Activated CD8-positive, alpha-beta memory T cell treated with anti-CD3 and anti-CD28 coated beads, Interleukin-2, amount 10 ng/mL, durations not matched to agents 7 days and 5 days (primary cell): ENCODE measurements at places on chromosomes 12 and 14.

DNA sequence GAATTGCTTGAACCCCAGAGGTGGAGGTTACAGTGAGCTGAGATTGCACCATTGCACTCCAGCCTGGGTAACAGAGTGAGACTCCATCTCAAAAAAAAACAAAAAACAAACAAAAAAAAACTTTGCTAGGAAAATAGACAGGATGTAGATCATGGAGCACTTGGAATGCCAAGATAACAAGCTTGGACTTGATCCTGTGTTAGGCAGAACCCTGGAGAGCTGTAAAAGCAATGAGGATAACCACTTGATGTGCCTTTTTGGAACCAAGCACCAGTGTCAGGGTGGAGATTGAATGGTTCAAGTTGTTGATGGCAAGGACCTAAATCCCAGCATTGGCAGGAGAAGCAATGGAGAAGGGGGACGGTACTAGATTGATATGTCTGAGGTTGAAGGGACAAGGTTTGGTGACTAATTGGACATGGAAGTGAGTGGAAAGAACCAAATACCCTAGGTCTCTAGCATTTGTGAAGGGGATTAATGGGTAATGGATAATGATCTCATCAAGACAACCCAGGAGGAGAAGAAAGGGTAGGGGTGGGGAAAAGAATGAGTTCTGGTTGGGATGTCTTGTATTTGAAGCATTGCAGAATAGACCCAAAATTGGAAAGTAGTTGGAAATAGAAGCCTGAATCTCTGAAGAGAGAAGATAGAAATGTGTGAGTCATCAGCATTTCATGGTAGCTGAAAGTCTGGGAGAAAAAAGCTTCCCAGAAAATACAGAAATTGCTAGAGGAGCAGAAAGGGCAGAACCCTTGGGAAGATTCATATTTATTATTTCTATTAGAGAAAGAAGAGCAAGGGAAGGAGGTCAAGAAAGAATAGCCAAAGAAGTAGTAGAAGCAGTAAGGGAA is 176.7 kb downstream of the NUAK1 start:
- no peak for DNase-seq

DNA sequence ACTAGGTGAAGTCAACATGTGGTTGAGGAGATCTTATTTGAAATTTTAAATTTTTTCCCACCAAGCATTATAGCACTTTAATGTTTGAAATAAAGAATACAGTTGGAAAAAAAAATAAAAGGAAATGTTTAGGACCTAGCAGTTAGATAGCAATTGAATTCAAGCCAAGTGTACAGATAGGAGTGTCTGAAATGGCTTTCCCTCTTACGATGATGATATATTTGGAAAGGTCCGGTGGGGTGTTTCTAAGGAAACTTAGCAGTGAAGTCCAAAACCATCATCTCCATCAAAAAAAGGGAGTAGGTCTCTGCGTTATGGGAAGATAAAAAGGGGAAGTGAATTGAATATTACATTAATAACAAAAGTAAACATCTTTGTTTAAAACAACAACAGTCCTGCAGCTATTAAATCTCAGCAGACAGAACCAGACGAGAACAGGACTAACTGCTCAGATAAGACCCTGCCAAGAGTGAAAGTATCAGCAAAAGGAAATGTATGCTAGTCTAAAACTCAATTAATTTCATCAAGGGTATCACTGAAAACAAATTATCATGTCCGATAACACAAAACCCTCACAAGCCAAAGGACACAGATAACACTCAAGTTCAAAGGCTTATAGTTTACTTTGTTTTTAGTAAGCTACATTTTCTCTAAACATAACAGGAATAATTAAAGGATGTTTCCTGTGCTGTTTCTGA is 242.0 kb downstream of the BMP4 start:
- DNase-seq: no peak

- DNase-seq: no peak
These were observed 34.2 kb upstream of the PRMT8 start for GRCh38 chr12:3456809-3457208.

GRCh38 chr12:126157575-126157966 is 1092.3 kb downstream of the AACS start:
- no peak for DNase-seq

DNA sequence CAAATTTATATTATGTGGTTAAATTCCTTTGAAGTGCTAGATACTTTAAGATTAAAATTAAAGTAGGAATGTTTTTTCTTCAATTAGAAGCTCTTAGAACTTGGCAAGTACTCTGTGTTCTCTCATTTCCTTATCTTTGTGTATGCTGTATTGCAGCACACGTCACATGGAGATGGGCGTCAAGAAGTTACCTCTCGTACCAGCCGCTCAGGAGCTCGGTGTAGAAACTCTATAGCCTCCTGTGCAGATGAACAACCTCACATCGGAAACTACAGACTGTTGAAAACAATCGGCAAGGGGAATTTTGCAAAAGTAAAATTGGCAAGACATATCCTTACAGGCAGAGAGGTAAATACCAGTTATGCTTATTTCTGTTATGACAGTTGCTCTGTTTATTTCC is 19.7 kb downstream of the MARK3 start:
- no peak for DNase-seq

- DNase-seq: no peak
These were observed 20.7 kb upstream of the NEK9 start for GRCh38 chr14:75147423-75148071.

DNA sequence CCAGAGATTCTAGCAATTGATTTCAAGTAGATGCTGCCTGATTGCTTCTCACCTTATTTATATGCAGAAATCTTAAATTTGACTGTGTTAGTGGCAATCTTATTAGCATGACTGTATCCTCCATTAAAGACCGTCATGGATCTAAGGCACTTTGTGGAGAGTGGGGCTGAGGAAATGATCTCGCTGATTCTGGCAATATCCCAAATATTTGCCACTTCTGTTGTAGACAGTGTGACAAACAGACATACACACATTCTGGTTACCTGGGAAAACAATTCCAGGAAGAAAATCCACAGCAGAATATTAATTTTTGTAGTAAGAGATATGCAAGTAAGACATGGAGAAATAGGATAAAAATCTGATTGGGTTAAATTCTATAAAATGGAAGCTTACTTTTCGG is 269.0 kb upstream of the G2E3 start:
- no peak for DNase-seq

DNA sequence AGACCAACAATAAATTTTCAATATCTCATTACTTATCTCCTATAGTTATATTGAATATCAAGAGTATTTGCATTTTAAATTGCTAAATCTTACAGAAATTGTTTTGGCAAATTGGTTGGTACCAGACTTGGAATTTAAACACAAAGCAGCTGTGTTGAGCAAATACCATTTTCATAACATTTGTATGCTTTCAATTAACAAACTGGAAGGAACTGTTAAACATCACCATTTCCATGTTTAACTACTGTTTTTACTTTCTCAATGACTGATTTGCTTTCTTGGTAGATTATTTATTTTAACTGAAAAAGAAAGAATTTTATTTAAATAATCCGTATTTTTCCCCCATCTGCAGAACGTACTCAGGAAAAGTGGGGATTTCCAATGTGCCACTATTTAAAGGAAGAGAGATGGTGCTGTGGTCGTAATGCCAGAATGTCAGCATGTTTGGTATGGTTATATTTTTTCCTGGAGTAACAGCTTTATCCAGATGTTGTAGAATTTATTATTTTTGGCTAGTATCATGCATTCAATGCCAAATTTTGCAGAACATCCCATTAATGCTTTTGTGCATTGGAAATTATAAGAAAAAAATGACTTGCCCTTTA is 72.3 kb downstream of the METTL25 start:
- DNase-seq: no peak

GRCh38 chr14:63616015-63616414 is 25.7 kb downstream of the WDR89 start:
- no peak for DNase-seq

DNA sequence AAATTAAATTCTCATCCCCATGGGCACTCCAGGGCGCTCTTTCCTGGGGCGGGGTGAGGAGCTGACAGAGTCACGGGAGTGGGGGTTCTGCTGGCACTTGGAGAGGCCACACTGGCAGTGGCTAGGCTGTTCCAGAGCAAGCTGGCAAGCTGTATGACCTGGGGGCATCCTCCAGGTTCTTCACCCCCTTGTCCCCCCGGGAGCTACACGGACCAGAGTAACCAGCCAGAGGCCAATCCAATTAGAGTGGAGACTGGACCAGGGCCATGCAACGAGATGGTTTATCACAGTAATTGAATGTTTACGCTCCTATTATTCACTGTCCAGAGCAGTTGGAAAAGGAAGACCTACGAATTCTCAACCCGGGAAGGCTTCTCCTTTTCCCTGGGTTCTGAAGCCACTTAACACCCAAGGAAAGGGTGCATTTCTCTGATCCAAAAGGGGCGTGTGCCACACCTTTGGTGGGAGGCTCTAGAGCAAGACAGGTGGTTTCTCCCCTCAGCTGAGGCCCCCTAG is 43.8 kb upstream of the PNMA1 start:
- no peak for DNase-seq

DNA sequence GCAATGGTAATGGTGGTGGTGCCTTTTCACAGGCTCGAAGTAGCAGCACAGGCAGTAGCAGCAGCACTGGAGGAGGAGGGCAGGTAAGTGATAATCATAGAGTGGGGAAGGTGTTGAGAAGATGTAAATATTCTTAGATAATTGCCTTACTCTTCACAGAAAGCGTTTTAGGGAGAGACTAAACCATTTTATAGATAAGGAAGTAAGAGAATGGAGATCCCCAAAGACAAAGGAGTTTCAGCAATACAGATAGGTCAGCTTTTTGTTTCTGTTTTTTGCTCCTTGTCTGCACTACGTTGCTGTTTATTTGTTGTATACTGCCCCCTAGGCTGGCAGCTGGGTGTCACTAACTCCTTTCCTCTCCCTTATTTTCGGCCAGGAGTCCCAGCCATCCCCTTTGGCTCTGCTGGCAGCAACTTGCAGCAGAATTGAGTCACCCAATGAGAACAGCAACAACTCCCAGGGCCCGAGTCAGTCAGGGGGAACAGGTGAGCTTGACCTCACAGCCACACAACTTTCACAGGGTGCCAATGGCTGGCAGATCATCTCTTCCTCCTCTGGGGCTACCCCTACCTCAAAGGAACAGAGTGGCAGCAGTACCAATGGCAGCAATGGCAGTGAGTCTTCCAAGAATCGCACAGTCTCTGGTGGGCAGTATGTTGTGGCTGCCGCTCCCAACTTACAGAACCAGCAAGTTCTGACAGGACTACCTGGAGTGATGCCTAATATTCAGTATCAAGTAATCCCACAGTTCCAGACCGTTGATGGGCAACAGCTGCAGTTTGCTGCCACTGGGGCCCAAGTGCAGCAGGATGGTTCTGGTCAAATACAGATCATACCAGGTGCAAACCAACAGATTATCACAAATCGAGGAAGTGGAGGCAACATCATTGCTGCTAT is 2.0 kb downstream of the SP1 start:
- peak; percentile 76 for DNase-seq

GRCh38 chr12:4938900-4939299 is 29.2 kb downstream of the KCNA1 start:
- DNase-seq: no peak

- no peak for DNase-seq
These were observed 93.4 kb downstream of the GPATCH2L start for GRCh38 chr14:76245097-76245496.

DNA sequence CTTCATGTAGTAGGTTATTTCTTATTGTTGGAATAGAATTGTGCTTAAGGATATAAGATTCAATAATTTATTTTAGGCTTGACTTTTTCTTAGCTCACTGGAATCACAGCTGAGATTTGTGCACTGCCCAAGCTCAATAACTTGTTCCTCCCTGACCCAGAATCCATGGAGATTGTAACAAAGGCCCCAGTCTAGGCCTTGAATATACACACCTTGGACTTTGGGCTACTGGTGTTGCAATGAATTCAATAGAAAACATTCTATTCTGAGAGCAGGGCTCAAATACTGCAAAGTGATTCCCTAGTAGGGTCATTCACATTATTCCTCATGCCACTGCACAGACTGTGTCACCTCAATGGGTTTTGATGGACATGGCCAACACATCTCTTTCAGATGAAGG is 352.4 kb downstream of the GALC start:
- no peak for DNase-seq

GRCh38 chr14:48771717-48772116 is 814.5 kb downstream of the RPS29 start:
- no peak for DNase-seq

GRCh38 chr12:15225136-15225862 is 4.1 kb upstream of the RERG start:
- no peak for DNase-seq

DNA sequence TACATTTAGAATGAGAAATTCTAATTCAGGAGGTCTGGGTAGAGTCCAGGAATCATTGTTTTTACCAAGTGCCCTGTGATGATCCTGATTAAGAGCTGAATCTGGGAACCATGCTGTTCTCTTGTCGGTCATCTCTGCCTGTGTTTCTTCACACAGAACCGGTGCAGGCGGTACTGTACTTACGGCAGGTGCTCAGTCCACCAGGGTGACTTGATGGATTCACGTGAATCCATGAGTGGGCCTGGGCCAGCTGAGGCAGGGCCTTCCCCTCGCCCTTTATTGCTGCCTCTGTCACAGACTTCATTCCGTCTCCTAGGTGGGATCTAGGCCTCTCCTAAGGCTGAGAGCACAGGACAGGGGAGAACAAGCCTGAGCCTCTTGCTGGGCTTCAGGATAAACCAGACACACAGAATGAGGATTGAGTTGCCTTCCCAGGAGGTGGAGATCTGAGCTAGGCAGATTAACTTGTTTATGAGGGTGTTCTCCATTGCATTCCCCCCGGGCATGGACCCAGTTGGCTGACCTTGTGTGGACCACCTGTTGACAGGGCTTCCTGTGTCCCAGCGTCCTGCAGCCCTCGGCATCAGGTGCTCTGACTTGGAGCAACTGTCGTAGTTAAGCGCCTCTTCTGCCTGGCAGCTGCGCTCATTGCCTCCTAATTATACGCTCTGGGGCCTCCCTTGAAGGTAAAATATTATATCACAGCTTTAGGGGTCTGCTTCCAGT is 42.1 kb downstream of the B4GALNT3 start:
- DNase-seq: no peak

- DNase-seq: no peak
These were observed 78.6 kb downstream of the LRRC9 start for GRCh38 chr14:59998564-59998963.
